H9 (cell line): ENCODE measurements at places on chromosomes 12 and 14.

DNA sequence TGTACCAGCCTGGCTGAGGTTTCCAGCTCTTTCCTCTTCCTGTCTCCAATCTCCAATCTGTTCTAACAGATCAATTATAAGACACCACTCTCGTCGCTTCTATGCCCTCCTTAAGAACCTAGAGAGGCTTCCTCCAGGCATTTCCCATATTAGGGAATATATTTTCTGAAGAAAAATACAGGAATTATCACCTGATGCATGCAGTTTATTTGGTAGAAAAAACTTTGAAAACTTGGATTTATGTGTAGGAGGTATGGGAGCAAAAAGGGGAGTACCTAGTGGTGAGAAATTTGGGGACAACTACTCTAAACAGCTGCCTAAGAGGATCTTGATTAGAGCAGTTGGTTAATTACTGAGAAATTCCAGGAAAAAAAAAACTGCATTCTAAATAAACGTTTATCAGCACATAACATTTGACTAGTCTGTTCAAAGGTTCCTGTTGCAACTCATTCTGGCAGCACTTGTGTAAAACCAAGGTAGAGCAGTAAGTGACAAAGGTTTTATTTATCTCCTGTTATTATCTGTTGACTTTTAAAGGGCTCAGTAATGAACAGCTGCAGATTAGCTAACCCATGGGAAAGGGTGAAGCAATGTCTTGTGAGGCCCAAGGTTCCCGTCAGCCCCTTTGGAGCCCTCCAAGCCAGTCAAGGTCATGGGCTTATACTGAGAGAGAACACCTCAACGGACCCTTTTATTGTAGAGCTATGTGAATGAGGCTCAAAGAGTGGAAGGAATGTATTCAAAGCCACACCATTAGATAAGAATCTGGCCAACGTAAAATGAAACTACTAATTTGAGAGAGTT, 36.4 kb upstream of the NR1H4 start:
- DNase-seq, result no peak

- DNase-seq, result no peak
Observed at GRCh38 chr12:90543841-90544240, 411.1 kb downstream of the CCER1 start.

DNA sequence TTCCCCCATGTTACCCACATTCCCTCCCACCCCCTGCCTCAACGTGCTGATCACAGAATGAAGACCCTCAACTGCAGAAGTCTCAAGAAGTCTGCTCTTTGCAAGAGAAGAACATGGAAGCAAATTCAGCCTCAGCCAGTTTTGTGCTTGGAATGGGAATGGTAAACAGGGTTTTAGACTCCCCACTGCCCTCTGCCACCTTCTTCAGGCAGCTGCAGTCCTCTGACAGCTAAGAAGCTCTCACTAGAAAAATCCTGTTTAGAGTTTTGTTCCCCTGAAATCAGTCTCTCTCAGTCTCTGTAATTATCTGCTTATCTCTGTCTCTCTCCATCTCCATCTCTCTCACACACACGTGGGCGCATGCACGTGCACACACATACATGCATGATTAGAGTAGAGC, 85.4 kb downstream of the CRACR2A start:
- no peak for DNase-seq

- DNase-seq, result no peak
Observed at GRCh38 chr12:6218347-6218925, 18.2 kb downstream of the CD9 start.

- DNase-seq, result no peak
Observed at GRCh38 chr12:108199106-108199505, 70.0 kb downstream of the WSCD2 start.

DNA sequence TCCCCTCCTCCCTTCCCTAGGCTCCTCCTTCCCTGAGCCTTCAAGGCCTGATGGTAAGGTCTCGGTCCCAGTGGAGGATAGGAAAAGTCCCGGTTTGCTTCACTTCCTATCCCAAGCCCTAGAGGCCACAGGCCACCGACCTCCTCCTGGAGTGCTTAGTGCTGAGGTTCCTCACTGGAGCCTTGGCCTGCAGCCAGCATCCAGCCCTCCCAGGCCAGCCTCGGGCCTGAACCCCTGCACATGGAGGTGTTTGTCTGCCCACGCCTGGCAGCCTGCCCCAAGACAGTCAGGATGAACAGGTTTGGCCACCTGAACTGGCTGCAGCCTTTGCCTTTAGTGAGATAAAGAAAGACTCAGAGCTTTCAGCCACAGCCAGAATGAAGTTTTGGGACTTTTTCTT, 15.8 kb upstream of the KRT7 start:
- DNase-seq, result no peak

DNA sequence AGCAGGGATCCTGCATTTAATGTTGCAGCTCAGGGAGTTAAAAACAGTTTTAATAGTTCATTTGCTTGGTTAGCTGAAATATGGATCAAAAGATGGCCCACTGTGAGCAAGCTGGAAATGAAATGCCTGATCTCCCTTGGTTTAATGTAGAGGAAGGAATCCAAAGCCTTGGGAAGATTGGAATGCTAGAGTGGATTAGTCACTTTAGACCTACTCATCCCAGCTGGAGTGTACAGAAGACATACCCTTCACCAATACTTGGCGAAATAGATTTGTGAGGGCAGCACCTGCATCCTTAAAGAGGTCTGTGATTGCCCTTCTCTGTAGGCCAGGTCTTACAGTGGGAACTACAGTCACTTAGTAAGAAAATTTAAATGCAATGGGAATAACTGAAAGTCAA, 58.0 kb upstream of the KRAS start:
- DNase-seq, result no peak

- no peak for DNase-seq
Observed at GRCh38 chr12:121892673-121893561, 4.3 kb downstream of the PSMD9 start.

DNA sequence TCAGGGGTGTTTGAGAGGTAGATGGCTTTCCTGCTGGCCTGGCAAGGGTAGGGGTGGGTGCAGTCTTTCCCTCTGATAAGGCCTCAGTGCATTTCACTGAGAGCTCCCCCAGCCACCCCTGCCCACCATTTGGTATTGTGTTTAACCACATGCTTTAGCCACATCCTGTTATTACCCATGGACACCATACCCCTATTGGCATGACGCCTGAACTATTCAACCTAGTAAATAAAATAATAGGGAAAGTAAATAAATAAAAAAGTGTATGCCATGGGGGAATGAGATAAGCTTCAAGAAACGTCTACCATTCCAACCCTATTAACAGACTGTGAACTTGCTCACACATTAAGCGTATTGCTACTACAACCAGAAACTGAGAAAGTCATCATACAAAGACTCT, 7.6 kb upstream of the LGR5 start:
- DNase-seq, result no peak

DNA sequence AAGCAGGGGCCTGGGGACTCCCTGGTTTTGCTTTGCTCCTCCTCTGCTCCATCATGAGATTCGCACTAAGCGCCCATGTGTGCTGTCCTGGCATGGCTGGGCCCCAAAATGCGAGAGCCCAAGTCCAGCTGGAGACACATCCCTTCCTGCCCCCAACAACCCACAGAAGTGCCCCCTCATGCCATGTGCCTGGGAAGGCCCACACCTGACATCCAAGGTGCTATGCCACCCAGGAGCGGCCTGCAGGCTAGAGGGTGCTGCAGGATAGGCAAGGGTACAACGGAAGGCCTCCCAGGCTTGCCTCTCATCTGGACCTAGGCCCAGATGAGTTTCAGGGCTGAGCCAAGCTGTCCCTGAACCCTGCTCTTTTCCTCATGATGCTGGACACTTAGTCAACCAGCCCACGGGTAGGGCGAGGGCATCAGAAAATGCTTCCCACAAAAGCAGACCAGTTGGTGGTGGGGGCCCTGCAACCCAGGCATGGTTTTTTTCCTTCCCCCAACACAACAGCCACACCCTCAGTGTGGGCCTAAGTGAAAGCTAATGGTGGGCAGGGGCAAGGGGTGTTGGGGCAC, 13.2 kb upstream of the KRT80 start:
- no peak for DNase-seq

GRCh38 chr14:102991376-102991775, 66.0 kb downstream of the CDC42BPB start:
- no peak for DNase-seq

GRCh38 chr12:95830335-95831089, 28.2 kb upstream of the SNRPF start:
- no peak for DNase-seq
